ENCODE measurements at places on chromosomes 11 and 22. TPM values are rescaled to one million over a fixed set of nuclear protein-coding genes. Genes with fewer than 3 reads are reported as not detected.

CECR2 gene
- 7.9 TPM for total RNA-seq

SYT9 gene
- total RNA-seq = 1.6 TPM

CCDC81 gene
- 0.79 TPM for total RNA-seq

TRIM6 gene
- 7.5 TPM for total RNA-seq

SLC22A9 gene
- total RNA-seq = 0.19 TPM

OR51E1 gene
- total RNA-seq = 0.48 TPM

SLC22A25 gene
- total RNA-seq = not detected

MUC5AC gene
- total RNA-seq = 1.4 TPM

AAMDC gene
- total RNA-seq = 33.6 TPM

HEPN1 gene
- total RNA-seq = not detected

CHRNA10 gene
- total RNA-seq = 2.9 TPM

RBMXL2 gene
- not detected for total RNA-seq

ASCL2 gene
- total RNA-seq = 5.6 TPM

IFTAP gene
- total RNA-seq = 33.1 TPM
